ENCODE measurements at places on chromosomes 6 and 20. TPM values are rescaled to one million over a fixed set of nuclear protein-coding genes. Genes with fewer than 3 reads are reported as not detected.

MTFR2 gene
- not detected for total RNA-seq

RAB32 gene
- total RNA-seq = 13.6 TPM

SSR1 gene
- 110 TPM for total RNA-seq

VSTM2L gene
- total RNA-seq = 4.4 TPM

CYP39A1 gene
- 35.9 TPM for total RNA-seq

SLC17A3 gene
- 10.4 TPM for total RNA-seq

LAMA2 gene
- total RNA-seq = 5.3 TPM

ENPP3 gene
- total RNA-seq = 1.9 TPM

MBOAT1 gene
- 4.6 TPM for total RNA-seq

C20orf202 gene
- not detected for total RNA-seq

DEFB113 gene
- not detected for total RNA-seq

FRK gene
- 12.6 TPM for total RNA-seq

- peak; percentile 44 for DNase-seq
These were observed 628 bp downstream of the RBM24 start for GRCh38 chr6:17281497-17282481.

GRCh38 chr6:84028350-84028749 is 5.2 kb upstream of the MRAP2 start:
- DNase-seq = no peak

GRCh38 chr6:11762794-11763459 is 15.7 kb downstream of the ADTRP start:
- DNase-seq = no peak

- no peak for DNase-seq
These were observed 15.0 kb upstream of the NKX2-2 start for GRCh38 chr20:21528870-21529269.

DNA sequence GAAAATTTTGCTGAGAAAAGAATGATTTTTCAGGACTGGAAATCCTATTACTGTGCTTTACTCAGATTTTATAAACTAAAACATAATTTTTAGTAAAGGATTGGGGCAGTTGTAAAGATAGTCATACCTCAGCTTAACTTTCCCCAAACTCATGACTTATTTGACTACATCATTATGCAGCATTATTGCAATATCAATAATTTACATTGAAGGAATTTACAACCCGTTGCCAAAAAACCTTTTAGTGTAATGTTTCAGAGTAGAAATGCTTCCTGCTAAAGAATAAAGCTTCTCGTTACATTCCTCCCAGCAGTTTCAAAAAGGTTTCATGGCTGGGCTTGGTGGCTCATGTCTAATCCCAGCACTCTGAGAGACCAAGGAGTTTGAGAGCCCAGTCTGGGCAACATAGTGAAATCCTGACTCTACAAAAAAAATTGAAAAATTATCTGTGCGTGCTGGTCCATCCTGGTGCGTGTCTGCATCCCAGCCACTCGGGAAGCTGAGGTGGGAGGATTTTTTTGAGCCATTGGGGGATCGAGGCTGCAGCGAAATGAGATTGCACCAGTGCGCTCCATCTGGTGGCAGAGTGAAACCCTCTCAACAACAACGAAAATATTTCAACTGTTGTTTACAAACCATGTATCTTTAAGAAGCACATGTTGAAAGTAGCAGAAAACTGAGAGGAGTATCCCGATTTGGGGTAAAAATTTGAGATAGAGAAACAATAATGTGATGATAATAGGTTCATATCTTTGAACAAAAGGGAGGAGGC is 4.4 kb downstream of the AMD1 start:
- DNase-seq = no peak

DNA sequence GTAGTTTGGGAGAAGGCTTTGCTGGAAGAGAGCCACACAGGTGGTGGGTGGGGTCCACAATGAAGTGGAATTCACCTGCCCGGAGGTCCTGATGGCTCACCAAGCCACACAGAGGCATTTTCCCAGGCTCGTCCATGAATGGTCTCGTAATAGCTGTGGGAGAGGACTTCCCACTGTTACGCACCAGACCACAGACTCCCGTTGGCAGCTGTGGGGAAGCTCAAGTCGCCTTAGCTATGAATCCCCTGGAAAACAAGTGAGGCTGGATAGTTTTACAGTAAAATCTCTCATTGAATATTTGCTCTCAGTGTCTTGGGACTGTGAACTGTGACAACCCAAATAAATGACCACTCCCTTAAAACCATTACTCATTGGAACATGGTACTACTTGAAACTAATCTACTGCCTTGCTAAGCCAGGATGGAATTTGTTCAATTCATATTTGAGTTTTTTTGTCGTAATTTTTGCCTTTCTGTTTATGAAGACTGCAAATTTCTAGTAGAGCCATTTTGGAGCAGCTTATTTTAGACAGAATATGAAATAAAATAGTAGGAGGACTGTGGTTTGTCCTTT is 79.4 kb downstream of the JAG1 start:
- DNase-seq = no peak

DNA sequence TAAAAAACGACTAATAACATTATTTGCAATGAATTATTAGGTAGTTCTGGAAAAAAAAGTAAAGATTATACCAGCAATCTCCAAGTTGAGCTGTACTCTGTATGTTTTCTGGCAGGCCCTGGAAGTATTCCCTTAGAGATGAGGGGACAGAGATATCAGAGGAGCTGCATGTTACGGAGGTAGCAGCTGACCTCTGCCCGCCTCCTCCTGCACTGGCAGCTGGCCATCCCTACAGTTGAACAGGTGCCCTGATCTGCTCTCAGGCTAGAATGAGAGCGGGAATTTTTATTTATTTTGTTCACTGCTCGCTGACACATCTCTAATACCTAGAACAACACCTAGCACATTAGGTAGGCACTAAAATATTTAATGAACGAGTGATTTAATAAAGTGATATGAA is 23.1 kb downstream of the FBXL4 start:
- DNase-seq = peak; percentile 90

DNA sequence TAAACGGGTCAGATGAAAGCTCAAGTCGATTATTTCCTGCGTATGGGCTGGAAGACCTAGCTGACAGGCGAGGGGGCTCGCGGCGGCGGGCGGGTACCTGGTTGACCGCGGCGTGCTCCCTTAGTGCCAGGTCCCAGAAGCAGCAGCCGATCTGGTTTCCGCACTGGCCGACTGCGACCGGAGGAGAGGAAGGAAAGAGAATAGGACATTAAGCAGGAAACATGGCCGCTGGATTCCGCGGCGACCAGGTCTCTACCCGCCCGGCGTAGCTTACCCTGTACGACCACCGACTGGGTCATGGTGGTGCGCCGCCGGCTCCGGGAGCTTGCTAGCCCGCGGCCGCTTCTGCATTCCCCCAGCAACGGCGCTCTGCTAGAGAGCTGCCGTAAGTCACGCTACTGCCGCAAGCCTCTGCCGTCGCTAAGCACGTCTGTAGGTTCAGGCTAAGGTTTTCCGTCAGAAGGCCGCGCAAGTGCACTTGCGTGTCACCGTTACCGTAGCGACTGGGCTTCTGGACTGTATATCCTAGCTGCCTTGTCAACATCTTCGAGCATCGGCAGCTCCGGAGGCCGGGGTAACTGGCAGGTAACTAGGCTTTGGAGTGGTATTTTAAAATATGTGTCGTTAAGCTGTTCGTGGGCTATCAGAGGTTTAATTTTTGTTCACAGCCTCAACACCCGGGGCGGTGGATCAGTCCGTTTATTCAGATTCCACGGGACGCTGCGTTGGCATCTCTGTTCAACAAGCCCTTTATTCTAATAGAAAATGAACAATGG is at the start of the genes FAM229B and TUBE1:
Gene FAM229B, plus strand, starts transcription at position 456 of the 776 bp plus-strand sequence. CDS start 11,693 bp downstream, outside the sequence.
Gene TUBE1, minus strand, starts transcription at position 347 of the 776 bp plus-strand sequence. Its CDS starts 48 bp downstream, at position 299.
- peak; percentile 95 for DNase-seq

GRCh38 chr6:159726255-159726917 is 920 bp upstream of the WTAP start:
- no peak for DNase-seq

- no peak for DNase-seq
These were observed 45.4 kb upstream of the ID1 start for GRCh38 chr20:31559704-31560093.

DNA sequence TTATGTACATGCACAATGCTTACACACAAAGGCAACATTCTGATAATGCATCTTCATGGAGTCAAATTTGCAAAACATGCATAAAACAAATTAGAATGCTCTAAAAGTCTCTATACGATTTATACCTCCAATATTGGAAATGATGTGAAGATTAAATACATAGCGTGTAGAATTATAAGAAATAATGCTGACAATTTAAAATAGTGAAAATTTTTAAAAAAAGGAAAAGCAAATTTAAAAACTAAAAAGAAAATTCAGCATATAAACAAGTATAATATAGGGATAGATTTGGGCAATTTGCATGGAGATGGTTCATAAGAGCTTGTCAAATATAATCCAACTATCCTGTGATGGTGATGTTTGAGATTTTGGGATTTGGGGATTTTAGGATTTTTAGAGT is 14.9 kb downstream of the TCF21 start:
- DNase-seq = no peak

DNA sequence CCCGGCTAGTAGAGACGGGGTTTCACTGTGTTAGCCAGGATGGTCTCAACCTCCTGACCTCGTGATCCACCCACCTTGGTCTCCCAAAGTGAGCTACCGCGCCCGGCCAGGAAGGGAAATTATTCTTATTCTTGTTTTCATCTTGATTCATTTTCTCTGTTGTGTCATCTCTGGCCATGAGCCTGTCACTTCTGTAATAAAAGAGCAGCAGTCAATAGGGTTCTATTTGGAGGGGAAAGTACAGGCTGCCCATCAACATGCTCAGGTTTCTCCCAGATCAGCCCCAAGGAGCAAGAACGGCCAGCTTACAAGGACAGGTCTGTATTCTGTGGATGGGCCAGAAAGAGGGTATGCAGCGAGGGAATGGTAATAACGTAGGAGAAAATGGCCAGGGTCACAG is 345.0 kb downstream of the PREX1 start:
- DNase-seq = no peak

- DNase-seq = no peak
These were observed 92.8 kb downstream of the FNDC1 start for GRCh38 chr6:159261995-159262394.

DNA sequence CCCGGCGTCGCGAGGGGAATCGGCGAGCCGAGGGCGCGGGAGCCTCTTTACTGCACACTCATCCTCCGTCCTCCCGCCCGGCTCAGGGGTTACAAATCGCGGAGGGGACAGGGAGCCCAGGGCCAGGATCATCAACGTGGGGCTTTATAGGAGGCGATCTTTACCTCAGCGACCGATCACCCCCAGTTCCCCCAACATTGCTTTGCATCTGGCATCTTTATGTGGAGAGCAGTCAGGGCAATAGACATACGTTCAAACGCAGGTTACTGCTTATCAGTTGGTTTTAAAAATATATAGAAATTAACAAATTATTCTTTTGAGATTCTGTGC is 634 bp downstream of the HSF2 start:
- no peak for DNase-seq

- no peak for DNase-seq
These were observed 5.4 kb downstream of the ADA start for GRCh38 chr20:44646023-44646640.

DNA sequence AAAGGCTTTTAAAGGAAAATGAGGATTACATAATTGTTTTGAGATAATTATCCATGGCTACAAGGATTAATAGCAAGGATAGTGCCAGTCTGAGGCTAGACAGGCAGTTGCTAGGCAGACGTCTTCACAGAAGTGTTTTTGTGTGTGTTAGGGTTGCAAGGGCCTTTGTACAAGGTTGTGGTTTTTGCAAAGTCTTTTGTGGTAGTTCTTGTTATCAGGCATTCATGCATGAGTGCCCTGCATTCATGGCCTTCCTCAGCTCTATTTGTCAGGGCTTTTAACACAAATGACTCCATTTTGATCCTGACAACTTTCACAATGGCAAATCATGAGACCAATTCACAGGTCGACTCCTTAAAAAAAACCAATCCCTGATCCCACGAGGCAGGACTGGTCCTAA is 68.1 kb upstream of the TXNDC5 start:
- no peak for DNase-seq

GRCh38 chr20:38751360-38751976 is 3.2 kb downstream of the ACTR5 start:
- DNase-seq = no peak

DNA sequence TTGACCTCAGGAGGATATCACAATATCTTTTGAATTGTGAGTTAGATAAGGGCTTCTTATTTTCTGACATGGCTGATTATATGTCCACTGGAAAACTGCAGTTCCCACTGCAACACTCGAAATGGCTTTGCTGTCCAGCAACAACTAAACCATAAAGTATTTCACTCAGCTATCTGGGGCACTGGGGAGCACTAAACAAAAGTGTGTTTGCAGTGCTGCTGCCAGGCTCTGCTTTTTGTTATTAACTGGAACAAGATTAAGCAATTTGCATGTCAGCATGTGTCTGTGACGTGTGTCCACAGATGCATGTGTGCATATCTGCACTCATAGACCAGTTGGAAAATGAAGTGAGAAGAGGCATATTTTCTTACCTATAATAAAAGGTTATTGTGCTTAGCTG is 107.8 kb upstream of the CCN2 start:
- DNase-seq = no peak

DNA sequence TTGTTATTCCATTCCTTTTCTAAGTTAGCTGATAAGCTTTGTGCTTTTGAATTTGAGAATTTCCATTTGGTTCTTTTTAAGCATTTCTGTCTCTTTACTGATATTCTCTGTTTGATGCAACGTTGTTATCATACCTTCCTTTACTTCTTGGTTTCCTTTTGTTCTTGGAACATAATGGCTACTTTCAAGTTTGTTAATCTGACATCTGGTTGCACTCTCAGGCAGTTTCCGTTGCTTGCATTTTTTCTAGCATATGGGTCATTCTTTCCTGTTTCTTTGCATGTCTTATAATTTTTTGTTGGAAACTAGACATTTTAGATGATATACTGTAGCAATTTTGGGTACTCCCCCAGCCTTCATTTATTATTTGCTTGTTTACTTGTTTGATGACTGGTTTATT is 12.5 kb downstream of the CDC5L start:
- DNase-seq = no peak

GRCh38 chr6:34865107-34865506 is 22.7 kb downstream of the TAF11 start:
- DNase-seq = no peak

DNA sequence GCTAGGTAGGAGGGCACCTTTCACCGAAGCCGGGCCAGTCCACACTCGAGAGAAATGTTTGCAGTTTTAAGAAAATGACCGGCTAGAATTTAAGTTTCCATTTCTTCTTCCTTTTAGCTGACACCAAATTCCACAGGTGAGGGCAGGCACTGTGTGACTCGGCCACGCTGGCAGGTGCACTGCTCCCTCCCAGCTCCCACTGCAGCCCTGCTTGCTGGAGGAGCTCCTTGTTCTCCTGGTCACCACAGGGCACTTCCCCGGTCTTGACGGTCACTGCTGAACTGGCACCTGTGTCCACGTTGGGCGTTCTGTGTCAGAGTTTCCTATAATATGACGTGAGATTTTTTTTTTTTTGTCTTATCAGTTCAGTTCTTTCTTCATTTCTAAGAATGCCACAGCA is 3.6 kb upstream of the KIF25 start:
- DNase-seq = no peak

- no peak for DNase-seq
These were observed 33.9 kb upstream of the CMTR1 start for GRCh38 chr6:37399131-37399530.

DNA sequence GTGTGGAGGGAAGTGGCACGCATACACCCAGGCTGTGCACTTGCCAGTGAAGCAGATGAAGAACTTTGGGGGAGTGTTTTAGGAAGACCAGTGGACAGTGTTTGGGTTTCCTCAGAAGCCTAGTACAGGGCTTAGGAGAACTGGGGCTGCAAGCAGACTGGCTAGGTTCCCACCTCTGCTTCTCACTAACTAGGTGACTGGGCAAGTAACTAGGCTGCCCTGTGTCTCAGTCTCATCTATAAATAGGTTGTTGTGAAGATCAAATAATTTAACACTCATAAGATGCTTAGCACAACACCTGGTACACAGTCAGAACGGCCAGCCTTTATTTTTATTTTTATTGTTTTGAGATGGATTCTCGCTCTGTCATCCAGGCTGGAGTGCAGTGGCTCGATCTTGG is 312.1 kb downstream of the CDH26 start:
- no peak for DNase-seq

Measured in left lobe of liver (tissue), 2 donors.